ENCODE measurements at places on chromosomes 12 and 14.

DNA sequence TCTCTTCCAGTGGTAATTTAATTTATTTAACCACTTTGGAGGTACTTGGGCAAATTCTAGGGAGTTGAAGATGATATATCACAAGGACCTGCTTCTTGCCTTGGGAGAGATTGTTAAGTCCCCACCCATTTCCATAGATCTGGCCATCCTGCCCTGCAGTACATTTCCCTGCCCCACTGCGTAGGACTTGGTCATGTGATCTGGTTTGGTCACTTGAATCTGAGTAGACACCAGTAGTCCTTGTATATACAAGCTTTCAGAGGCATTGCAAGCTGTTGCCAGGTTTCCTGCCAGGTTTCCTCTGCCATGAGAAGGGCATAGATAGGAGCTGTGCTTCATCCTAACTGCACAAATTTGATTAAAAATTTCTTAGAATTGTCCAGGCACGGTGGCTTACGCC, 200.0 kb downstream of the ADAMTS20 start:
- no peak for DNase-seq

- DNase-seq: peak; percentile 32
These were observed 118.4 kb upstream of the NCOR2 start for GRCh38 chr12:124685689-124686369.

DNA sequence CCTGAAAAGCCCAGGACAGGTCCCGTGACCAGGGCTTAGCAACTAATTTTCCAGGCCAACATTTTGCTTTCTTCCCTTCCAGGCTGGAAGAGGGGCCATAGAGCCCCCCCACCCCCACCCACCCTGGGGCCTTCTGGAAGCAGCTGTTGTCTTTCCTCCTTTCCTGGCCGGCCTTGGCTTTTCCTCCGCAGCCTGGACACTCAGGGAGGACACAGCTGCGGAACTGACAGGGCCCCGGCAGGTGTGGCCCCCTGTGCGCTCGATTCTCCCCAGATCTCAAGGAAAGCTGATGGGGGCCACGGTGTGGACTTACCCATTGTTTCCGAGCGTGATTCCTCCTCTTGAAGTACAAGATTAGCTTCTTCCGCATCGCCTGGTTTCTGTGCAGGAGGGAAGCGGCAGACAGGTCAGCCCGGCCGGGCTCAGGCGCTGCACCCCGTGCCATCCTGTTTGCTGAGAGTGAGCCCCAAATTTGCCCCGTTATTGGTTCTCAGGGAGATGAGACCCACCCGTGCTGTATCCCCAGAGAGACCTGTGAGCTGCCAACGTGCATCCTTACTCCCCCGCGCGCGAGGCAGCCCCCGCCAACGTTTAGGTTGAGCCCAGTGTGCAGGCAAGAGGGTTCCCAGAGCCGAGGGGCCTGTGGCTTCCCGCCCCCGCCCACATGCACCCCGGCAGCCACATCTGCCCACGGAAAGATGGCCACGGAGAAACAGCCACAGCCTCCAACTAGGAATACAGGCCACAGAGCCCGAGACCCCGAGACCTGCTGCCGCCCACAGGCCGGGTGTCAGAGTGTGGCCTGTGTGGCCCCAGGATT, 129.6 kb downstream of the NCOR2 start:
- no peak for DNase-seq

DNA sequence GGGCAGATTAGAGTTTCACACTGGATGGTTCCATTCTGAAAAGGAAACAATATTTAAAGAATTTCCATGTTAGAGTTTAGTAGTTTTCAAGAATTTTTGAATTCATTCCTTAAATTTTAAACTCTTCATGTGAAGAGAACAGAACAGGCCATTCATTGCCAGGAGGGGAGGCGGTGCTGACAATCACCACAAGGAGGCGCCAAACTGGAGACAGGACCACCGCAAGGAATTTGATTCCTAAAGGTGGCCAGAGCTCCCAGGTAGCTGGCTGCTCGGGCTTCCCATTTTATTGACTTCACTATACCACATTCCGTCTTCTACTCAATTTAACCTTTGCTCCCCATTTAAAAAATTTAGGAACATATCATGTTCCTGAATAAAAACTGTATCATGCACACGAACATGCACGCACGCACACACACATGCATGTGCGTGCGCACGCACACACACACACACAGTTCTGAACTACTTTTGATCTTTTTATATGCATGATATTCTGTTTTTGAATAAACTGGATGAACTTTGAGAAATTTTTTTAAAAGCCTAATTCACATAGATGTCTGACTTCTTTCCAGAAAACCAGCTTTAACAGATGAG, 101.2 kb downstream of the NELL2 start:
- DNase-seq: no peak

DNA sequence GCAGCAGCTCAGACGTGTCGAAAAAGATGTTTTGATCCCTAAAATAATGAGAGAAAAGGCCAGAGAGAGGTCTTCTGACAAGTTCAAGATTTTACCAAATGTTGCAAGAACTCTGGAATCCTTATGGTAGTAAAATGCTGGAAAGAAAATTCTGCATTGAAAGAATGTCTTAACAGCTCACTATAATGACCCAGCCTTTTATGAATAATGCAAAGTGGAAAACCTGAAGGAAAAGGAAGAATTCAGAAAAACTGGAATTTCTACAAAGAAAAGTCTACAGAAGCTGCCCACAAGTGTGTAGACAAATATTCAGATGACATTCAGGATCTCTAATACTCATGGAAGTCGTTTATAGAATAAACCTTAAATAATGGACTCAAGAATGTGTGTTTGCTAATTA, 1.8 kb upstream of the CCDC88C start:
- no peak for DNase-seq

GRCh38 chr14:70726651-70727375, 82.5 kb downstream of the MAP3K9 start:
- no peak for DNase-seq

DNA sequence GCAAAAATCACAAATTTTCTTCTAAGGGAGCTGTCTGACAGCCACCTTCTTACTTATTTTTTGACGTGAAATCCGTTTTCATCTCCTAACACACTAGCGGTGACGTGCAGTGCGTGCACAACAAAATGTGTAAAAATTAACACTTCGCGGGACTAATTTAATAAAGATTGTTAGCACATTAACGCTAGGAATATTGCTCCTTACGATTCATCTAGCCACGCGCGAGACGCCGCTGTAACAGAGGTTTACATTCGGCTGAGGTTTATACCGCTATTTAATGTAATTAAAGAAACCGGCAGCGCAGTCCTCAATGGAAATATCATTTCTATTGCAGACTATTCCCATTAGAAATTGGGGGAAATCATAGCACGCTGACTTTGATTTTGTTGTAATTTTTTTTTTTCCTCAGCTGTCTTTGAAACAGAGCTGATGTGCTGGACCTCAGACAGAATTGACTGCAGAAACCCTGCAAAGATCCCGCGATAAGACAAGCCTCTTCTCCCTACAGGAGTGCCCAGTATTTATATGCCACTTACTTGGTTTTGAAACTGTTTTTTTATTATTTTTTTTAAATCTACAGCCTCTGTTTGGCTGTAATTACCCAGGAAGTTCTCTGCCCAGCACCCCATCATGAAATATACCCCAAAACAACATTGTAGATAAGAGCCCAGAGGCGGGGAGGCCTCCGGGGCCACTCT, 31.2 kb downstream of the BCL11B start:
- no peak for DNase-seq

- no peak for DNase-seq
These were observed 9.2 kb downstream of the ASCL4 start for GRCh38 chr12:107783406-107784376.

- DNase-seq: no peak
These were observed 30.8 kb downstream of the GALNT4 start for GRCh38 chr12:89493670-89494302.

- DNase-seq: no peak
These were observed 59.0 kb downstream of the CLMN start for GRCh38 chr14:95260537-95261361.

GRCh38 chr12:100741084-100741711, 53.4 kb upstream of the ANO4 start:
- peak; percentile 27 for DNase-seq

DNA sequence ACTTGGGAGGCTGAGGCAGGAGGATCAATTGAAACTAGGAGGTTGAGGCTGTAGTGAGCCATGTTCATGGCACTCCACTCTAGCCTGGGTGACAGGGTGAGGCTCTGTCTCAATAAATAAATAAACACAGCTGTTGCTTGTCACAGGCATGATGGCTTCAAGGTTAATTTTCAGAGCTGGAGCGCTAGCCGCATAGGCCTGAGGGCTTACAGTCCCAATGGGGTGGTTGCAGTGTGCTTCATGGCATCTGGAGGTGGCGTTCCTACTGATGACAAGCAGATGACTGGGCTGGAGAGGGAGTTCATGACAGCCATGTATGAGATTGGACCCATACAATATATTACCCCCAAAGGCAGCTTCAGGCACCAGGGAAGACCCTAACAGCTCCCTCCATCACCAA, 1.6 kb upstream of the FMNL3 start:
- DNase-seq: no peak

DNA sequence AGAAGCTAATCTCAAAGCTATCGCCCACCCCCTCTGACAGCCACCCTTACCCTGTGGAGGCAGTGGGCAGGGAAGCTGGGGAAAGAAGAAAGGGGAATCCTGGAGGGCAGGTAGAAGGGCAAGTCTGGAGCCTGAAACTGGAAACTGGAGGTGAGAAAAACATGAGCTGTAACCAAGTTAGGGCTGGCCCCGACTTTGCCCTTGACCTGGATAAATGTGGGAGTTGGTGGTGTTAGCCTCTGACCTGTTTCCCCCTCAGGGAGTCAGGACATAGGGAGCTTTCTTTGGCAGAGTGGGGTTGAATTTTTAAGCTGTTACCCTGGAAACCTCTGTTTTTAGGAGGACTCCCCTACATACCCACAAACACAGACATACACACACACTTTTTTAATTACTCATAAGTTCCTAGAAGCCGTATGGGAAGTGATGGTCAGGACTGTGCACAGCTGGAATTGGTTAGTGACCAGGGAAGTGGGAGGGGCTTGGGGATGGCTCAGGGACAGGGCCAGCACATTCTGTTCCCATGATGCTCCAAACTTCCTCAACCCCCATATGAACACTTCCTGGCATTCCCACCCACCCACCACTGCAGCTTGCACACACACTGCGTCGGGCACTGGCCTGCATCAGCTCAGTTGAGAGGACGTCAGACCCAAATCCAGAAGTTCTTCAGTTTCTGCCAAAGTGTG, 5.0 kb upstream of the MMP19 start:
- DNase-seq: no peak

DNA sequence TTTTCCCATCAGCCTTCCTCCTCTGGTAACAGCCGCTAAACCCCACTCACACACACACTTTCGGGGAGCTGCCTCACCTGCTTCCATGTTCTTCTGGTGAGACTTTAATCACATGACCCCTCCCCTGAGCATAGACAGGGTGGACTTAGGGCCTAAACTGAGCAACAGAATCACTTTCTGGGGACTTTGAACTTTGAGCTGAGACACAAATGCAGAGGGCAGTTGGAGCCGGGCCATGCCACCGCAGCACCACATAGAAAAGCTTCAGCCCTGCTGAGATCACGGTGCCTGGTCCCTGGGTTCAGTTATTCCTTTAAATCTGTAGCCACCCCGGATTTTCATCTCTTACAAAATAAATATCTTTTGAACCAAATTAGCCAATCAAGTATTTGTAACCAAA, 18.4 kb upstream of the MAP3K9 start:
- no peak for DNase-seq

- DNase-seq: peak; percentile 57
These were observed 2.2 kb downstream of the SCARB1 start for GRCh38 chr12:124861492-124861891.

GRCh38 chr14:24954037-24954699, 95.8 kb downstream of the STXBP6 start:
- no peak for DNase-seq

- DNase-seq: no peak
These were observed 68.2 kb upstream of the E2F7 start for GRCh38 chr12:77133566-77133965.

- DNase-seq: no peak
These were observed 720.1 kb downstream of the DIO2 start for GRCh38 chr14:79491161-79491560.

DNA sequence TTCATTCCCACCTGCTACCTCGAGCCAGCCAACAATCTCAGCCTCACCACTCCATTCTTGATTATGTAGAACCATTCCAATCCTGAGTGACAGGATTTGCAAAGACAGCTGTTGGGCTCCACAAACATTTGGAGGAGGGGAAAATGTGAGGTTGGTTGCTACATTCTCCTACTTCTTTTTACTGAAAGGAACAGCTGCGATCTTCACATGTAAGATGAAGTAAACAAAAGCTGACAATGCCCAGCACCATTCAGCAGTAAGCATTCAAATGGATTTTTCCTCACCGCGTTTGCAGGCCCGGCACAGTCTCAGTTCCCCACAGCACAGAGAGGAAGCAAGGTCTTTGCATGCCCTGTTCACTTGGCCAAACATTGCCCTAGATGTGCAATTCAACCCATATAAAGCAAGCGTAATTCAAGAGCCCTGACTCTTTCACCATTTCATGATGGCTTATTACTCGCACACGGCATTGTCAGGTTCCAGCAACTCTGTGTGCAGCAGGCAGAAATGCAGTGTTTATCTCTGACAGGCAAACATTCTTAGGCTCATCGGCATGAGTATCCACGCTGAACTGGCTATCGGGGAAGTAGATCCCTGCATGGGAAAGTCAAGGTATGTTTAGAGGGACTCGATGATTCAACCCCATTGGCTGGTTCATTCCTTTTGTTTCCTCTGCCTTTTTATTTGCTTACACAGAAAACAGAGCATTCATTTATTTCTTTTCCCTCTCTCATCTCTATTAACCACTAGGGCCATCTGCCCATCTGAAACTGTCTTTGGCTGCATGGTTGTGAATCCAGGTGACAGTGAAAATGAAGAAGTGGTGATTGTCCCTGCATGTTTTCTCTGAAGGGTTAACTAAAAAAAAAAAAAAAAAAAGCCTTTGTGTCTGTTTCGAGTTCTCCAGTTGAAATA, 236.1 kb upstream of the PLEKHG7 start:
- peak; percentile 36 for DNase-seq

All from cerebellum (tissue), 4 donors.